ENCODE measurements at places on chromosomes 12 and 14. TPM values are rescaled to one million over a fixed set of nuclear protein-coding genes. Genes with fewer than 3 reads are reported as not detected.

The AICDA gene
- total RNA-seq = not detected

DNA sequence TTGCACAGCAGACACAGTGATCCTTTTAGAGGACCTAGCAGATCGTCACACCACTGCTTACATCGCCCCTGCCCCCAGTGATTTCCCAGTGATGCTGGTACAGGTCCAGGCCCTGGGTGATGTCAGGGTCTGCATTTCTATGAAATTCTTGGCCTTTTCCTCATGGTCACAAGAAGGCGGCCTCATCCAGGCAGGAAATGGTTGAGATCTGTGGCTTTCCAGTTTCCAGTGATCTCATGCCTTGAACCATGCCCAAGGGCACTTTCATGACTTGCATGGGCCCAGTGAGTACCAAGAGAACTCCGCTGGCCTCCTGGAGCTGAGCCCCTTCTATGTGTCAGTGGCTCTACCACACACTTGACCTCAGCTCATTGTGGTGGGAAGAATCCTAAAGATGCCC lies 41.9 kb upstream of the BDKRB2 start:
- no peak for DNase-seq

GRCh38 chr14:103033681-103034096 lies 23.7 kb downstream of the CDC42BPB start:
- DNase-seq = no peak

- DNase-seq = no peak
Measured at GRCh38 chr14:89480278-89480677, 63.2 kb upstream of the FOXN3 start.

DNA sequence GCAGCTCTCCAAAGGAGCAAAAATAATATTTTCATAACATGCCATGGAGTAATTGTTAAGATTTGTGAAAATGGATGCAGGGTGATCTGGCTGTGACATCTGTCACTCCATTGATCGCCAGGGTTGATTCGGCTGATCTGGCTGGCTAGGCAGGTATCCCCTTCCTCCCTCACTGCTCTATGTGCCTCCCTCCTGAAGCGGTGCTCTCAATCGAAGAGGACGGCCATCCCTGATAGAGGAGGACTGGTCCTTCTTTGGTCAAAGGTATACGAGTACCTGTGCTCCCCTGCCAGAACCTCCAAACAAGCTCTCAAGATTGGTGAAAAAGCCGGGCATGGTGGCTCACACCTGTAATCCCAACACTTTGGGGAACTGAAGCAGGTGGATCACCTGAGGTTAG lies 47.9 kb downstream of the VCPKMT start:
- DNase-seq = no peak
